CD8-positive, alpha-beta memory T cell (primary cell): ENCODE measurements at places on chromosomes 5 and 9. TPM values are rescaled to one million over a fixed set of nuclear protein-coding genes. Genes with fewer than 3 reads are reported as not detected.

DNA sequence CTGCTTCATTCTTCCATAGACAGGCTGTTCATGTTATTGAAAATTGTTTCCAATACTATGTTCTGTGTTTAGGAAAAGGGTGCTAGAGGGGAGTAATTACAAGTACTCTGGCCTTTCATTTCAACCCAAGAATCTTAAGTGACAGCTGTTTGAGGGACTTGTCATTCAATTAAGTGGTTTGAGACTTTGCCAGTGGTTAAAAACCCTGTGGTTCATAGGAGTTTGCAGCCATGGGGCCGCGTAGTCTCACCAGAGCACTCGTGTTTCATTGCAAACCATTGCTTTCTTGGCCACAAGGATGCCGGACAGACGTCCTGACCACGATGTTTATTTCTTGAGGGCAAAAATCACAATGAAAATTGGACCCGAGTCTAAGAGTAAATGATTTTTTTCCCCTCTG lies 248.8 kb downstream of the NNT start:
- DNase-seq = no peak

DNA sequence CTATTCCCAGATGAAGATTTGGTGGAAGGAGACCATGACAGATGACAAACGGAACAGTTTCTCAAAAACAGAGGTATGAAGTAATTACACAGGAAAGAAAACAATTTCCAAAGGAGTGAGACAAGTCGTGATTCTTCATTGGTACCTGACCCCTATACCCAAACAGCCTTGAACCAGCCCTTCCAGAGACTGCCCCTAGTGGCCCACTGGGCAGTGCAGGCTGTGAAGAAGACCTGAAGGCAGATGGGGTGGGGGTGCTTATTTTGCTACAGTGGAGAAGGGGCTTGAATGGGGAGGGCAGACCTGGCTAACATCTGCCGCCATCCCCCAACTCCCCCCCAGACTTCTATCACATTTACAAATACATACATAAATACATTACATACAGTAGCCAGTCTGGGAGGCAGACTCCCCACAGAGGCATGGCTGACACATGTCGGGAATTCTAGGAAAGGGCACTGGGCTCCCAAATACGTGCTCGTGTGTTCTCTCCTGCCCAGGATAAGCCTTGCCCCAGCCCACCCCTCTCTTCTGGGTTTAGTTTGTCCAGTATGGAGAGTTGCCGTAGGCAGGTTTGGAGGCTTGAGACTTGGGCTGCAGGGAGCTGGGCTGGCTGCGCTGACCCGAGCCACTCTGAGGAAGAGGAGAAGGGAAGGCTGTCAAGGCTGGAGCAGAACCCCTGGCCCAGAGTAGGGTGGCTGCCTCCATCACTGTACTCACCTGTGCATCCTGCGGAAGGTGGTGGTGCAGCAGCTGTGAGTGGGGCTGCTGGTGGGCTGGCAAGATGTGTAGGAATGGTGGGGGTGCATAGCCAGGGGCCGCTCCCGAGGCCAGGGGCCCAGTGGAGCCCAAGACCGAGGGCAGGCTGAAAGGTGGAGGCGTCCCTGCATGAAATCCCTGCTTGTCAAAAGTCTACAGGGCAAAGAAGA lies 105.3 kb downstream of the UBE2R2 start:
- no peak for DNase-seq

- no peak for DNase-seq
Measured at GRCh38 chr5:56093970-56094369, 99.2 kb upstream of the IL6ST start.

DNA sequence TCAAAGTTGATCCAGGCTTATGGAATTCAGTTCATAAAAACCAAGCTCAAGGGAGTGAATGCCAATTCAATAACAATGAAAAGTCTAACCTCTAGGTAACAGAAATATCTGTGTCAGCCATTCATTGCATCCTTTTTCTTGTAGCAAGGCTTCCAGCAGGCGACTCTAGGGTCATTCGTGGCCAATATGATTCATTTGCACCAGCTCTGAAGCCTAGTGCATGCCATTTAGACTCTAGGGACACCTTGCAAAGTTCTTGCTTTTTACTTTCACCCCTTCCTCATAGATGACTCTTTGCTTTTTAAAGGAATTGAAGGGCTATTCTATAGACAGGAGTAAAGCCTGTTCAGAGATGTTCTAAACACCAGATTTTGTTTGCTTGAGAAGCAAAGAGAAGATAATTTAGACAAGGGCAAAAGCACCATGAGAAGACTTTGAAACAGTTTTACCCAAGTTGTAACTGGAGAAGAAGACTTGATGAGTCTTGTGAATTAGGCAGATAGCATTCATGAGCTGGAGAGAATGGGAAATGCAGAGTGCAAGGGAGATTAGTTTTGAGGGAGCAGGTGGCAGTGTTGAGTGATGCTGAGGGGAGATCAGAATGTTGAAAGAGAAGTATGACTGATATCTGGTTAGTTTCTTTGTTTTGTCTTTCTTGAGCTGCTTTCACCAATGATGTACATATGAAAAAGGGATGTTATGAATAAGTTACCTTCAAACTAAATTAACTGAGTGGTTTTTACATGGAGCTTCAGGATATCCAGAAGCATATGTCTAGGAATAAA lies 94.5 kb downstream of the F2RL2 start:
- DNase-seq = no peak

DNA sequence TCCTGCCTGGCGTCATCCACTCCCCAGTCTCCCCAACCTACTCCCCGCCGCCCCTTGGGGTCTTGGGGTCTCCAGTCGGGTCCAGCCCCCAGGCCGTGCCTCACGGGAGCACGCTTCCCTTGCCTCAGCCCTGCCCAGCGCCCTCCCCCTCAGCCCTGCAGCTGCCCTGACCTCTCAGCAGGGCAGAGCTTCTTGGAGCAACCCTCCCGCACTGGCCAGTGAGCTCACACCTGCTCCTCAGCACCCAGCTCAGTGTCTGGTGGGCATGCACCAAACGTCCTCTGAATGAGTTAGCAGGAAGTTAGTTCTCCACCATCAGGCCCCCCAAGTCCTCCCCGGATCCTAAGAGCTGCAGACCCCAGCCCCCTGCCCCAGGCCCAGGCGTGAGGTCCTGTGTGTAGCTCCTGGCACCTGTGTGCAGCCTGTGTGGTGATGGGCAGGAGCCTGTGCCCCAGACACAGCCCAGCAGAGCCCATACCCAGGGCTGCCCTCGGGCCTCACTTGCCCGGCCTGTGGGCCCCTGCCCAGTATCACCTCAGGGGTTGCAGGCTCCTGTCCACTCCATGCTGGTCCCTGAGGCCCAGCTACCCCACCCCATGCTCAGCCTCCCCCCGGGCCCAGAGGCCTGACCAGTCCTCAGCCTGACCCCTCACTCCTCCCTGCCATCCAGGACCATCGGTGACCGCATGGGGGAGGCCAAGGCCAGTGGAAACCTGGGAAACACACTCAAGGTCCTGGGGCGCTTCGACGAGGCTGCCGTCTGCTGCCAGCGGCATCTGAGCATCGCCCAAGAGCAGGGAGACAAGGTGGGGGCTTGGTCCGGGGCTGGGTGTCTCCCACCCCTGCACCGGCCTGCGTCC lies 8.2 kb downstream of the GPSM1 start:
- no peak for DNase-seq

- no peak for DNase-seq
Measured at GRCh38 chr5:173764332-173765028, 123.7 kb upstream of the CPEB4 start.

DNA sequence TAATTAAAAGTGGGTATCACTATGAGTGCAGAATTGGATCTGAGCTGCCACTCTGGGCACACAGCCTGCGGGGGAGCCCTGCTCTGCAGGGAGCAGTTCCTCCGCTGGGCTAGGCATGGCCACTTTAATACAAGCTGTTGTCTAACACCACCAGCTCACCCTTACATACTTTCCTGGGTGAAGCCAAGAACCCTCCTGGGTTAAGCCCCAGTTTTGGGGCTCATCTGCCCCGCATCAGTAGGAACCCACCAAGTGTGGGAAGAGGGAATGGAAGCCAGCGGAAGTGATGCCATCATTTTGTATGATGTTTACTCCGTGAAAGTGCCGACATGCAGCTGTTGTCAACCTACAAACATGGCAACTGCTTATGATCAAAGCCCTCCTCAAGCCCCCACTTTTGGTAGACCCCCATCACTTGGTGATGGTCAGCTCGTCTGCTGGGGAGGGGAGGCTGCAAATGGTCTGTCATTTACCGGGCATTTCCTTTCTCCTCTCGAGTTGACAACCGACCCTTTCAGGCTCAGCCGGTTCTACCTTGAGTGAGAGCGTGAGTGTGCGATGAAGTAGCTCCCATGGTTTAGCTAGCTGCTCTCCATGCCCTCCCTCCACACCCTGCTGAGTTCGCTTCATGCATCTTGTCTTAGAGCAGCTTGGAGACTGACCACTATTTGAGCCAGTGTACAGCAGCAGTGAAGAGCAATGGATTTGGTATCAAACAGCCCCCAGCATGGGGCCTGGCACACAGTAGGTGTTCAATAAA lies 95.3 kb upstream of the IER5L start:
- no peak for DNase-seq

DNA sequence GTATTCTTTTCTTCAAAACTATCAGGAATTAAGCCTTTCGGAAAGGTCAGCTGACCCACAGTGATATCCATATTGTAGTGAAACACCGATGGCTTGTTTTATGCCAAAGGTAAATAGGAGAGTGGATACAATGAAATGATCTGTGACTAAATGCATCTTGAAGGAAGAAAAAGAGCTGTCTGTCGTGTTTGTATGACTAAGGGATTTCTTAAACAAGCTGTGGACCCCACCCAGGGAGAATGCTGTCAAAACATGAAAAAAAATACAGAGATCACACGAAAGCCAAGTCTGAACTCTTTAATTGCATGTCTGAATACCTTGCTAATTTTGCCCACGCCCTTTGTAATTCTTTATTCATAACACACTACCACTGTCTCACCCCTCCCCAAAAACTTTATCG lies 286.4 kb upstream of the WWC1 start:
- no peak for DNase-seq

DNA sequence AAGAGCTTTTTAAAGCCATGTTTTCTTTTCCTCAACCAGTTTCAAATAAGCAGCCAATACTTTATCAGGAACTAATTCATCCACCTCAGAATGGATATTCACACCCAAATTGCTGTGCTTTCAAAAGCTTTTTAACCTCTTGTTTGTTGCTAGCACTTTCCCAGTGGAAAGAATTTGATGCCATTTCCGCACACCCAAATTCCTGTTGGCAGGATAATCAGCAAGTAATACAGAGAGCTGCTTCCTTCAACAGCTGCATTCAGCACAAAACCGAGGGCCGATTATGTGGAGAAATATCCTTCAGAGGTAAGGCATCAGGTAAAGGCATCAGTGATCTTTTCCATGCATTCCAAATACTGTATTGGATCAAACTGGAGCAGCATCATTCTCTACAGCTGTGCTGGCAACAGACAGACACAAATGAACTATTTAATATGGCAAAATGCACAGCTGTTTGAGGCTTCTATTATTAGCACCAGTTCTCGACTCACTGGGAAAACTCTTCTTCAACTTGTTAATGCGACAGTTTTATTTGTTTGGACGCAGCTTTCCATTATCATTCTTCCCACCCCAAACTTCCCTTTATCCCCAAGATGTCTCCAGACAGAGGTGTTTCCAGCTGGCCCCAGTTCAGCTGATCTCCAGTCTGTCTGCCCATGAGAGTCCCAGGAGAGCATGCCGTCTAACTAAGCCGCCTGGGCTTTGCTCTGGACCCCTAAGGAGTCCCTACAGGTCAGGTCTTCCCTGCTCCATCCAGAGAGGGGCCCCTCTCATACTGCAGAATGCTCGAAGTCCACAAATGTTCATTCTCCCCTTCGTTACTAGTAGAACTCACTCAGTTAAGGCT lies 22.2 kb upstream of the MGAT1 start:
- DNase-seq = no peak

DNA sequence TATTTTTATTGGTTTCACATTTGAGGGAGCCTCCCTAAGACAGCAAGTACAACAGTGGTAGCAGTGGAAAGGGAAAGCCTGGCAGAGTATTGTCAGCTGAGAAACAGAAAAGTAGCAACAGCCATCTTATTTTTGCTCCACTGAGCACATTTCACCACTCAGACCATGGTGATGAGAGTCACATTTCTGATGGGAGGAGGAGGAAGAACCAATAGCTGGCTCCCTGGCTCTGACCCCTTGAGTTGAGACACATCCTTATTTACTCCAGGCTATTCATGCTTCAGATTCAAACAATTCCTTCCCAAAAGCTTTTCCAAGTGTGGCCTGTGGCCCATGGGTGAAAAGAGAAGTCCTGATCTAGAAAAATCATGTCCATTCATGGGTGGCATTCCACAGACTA lies 236.3 kb downstream of the ARHGAP26 start:
- DNase-seq = no peak

- no peak for DNase-seq
Measured at GRCh38 chr5:68067291-68067690, 148.3 kb upstream of the PIK3R1 start.

- no peak for DNase-seq
Measured at GRCh38 chr5:180313677-180314505, 22.0 kb upstream of the MAPK9 start.

DNA sequence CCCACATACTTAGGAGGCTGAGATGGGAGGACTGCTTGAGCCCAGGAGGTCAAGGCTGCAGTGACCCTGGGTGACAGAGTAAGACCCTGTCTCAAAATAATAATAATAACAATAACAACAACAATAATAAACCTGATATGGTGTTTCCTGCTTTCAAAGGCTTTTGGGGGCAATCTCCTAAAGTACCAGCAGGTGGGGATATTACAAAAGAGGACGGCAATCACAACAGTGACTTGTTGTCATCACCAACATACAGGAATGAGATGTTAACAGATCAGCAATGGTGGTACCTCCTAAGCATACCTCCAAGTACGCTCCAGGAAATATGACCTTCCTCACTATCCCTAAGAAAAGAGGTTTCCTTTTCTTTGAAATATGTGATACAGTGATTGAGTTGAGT lies 91.1 kb upstream of the RNF180 start:
- no peak for DNase-seq

DNA sequence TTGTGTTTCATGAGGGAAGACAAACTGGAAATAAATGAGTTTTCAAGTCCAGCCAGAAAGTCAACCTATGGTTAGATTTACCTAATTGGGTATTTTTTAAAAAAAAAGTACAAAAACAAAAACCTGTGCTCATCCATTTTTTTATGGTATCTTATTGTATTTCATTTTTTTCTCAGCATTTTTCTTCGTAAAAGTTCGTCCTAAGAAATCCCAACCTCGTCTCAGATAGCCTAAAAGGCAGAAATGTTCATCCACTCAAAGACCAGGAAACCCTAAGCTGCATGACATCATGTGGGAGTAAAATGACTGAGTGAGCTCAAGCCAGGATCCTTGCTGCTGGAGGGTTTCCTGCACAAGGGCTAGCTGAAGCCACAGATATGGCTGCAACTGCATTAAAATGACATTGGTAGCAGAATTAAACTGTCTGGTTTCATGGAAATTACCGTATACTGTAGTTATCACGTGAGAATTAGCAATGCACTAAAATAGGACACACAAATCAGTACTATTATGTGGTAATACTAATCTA lies 70.4 kb downstream of the NFIB start:
- DNase-seq = no peak

GRCh38 chr9:122058709-122059108 lies 34.4 kb downstream of the TTLL11 start:
- DNase-seq = no peak

- no peak for DNase-seq
Measured at GRCh38 chr5:181127907-181128626, 2.9 kb downstream of the OR2V1 start.

Gene CNTNAP3
- polyA plus RNA-seq = not detected

Gene PHF24
- not detected for polyA plus RNA-seq

Gene TMEM250
- 74.9 TPM for polyA plus RNA-seq

Gene SAXO1
- polyA plus RNA-seq = not detected

Gene FNIP1
- polyA plus RNA-seq = 8.8 TPM

Gene DDX41
- polyA plus RNA-seq = 61.7 TPM

Gene C5orf63
- 5.2 TPM for polyA plus RNA-seq

Gene FSD1L
- 0.53 TPM for polyA plus RNA-seq

Gene HTR1A
- polyA plus RNA-seq = not detected
